ENCODE measurements at places on chromosomes 3 and 15.
A peak's percentile ranks its signal among the peaks of the same experiment; 100 is the strongest.

- peak; percentile 10 for DNase-seq
Measured at GRCh38 chr15:73127302-73127936, 75.2 kb downstream of the NEO1 start.

DNA sequence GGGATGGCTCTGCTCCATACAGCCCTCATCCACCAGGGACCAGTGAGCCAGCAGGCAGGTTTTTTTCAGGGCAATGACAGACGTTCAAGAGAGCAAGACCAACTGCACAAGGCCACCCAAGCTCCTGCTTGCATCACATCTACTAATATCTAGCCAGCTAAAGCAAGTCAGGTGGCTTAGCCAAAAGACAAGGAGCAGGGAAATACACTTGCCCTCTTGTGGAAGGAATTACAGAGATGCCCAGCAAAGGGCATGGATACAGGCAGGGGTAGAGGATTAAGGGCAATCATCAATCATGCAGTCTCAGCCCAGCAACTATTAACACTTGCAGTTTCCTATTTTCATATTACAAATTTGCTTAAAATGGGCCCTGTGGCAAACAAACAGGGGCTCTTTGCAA, 81.5 kb upstream of the NTRK3 start:
- no peak for DNase-seq

- no peak for DNase-seq
Measured at GRCh38 chr3:65848024-65848423, 190.7 kb downstream of the MAGI1 start.

- DNase-seq: no peak
Measured at GRCh38 chr3:153210660-153211059, 48.6 kb downstream of the RAP2B start.

- DNase-seq: no peak
Measured at GRCh38 chr3:67415511-67415910, 238.9 kb downstream of the SUCLG2 start.

DNA sequence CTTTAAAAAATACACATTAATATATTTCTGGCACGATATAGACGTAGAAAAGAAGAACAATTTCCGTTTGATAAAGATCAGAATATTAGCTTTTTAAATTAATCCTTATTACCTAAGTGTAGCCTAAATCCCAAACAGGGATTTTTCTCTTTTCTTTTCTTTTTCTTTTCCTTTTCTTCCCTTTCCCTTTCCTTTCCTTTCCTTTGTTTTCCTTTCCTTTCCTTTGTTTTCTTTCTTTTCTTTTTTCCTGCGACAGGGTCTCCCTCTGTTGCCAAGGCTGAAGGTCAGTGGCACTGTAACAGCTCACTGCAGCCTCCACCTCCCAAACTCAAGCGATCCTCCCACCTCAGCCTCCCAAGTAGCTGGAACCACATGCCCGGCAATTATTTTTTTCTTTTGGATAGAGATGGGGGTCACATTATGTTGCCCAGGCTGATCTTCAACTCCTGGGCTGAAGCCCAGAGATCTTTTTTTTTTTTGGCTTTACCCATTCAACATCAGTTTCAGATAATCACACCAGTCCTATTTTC, 1.8 kb upstream of the USF3 start:
- DNase-seq: no peak

DNA sequence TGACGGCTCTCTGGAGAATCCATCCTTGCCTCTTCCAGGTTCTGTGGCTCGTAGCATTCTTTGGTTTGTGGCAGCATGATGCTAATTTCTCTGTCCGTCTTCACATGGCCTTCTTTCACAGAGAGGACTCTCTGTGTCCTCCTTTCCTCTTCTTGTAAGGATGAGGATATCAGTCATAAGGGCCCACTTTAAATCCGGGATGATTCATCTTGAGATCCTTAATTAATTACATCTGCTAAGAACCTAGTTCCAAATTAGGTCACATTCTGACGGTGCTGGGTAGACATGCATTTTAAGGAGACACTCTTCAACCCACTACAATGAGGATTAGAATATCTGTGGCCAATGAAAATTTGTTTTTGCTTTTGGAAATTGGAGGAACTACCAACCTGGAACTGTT, 15.7 kb upstream of the GXYLT2 start:
- DNase-seq: no peak

- DNase-seq: no peak
Measured at GRCh38 chr3:126287171-126287535, 70.1 kb downstream of the KLF15 start.

DNA sequence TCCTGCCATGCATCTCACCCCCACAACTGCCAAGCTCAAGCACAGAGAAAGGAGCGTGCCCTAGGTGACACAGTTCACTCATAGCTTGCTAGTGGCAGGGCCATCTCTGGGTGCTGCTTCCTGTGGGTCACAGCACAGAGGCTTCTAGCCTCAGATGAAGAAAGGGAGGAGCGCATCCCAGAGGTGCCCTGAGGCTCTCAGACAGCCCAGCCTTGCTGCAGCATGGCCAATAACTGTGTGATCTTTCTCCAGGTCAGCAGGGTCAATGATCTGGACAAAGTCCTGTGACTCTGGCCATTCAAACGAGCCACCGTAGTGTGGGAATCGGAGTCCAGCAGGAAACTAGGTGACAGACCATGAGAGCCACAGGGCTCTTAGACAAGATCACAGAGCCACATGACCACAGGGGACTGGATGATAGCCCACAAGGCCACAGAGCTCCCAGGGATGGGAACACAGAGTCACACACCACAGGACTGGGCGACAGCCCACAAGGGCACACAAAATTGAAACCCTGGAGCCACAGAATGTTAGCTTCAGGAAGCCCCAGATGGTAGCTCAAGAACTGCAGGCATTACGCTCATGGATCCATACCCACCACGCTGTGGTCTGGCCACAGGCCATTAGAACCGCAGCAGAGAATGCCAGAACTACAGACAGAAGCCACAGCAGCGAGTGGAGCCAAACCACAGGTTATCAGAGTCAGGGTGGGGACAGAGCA, 25.9 kb upstream of the GRIP2 start:
- no peak for DNase-seq

DNA sequence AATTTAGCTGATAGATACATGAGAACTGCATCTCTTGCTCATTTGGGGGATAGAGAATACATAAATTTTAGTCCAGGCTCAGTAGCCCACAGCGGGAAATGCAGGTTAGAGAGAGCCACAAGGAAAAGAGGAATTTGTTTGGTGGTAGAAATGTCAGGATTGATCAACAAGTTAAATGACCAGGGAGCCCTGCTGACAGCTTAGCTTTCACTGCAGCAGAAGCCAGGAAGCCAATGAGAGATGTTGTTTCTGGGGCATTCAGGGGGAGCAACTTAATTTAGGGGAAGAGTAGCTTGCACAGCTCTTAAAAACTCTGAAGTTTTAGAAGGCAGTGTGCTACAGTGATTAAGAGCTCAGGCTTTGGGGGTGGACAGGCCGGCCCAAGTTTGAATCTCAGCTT, 22.7 kb downstream of the ARHGEF26 start:
- no peak for DNase-seq

DNA sequence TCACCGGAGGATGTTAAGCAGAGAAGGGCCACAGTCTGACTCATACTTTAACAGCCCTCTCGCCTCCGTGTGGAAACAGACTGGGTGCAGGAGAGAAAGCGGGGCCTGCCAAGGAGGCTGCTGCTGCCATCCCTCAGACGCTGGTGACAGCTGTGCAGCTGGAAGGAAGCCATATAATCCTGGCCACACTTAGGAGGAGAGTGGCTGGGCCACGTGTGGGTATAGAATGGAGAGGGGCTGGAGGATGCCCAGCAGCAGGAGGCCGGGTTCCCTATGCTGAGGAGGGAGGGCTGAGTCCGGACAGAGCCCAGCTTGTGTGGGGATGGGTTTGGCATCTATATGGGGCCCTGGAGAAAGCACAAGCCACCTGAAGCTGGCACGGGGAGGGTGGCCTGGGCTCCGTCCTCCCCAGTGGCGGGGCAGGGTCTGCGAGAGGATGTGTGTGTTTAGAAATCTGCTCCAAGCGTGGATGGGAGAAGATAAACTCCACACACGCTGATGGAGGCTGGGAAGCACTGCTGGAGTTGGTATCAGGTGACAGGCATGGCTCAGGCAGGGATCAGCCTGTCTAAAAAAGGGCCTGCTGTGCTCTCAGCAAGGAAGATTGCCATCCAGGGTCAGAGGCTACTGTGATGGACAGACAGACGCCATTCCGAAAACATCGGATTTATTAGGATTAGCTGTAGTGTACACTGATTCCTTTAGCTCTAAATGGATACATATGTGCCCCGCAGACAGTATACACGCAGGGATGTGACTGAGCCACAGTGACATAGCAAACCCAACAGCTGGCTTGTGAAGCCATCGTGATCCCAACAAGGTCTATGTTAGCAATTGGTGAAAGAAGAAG, 15.9 kb downstream of the ABTB1 start:
- no peak for DNase-seq

GRCh38 chr15:25859838-25860645, 3.1 kb downstream of the ATP10A start:
- DNase-seq: no peak

DNA sequence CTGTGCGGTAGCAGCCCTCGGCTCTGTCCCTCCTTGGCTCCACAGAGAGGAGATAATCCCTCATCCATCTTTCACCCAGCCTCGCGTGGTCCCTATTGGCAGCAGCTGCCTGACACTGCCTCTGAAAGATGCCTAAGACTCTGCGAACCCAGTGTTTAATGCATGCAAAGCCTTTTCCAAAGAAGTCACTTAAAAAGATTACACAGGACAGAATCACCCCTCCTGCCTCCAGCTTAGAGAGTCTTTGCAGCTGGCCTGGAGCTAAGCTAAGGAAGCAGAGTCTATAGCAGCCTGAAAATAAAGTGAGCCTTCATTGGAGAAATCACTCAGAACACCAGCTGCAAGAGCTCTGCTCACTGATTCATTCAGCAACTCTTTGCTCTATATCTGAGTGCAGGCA, 247.2 kb downstream of the SHQ1 start:
- DNase-seq: peak; percentile 41

DNA sequence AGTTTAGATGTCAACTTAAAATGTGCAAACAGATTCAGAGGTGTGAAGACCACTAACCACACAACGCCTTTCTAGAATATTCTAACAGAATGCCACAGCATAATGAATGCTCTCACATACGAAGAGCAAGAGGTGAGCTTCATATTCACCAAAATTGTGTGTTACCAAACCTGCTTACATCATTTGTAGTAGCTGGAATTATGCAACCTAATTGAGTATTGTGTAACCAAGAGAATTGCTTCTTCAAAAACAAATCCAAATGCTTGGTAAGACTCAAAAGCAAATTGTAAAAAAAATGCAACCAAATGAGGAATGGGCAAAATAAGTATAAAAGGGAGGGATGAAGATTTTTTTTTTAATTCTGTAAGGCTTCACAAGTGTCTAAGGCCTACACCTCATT, 160.7 kb downstream of the TAFA4 start:
- DNase-seq: no peak

GRCh38 chr3:174303907-174304560, 555.1 kb upstream of the NAALADL2 start:
- DNase-seq: no peak

GRCh38 chr3:95758707-95759106, 1055.7 kb upstream of the EPHA6 start:
- no peak for DNase-seq

DNA sequence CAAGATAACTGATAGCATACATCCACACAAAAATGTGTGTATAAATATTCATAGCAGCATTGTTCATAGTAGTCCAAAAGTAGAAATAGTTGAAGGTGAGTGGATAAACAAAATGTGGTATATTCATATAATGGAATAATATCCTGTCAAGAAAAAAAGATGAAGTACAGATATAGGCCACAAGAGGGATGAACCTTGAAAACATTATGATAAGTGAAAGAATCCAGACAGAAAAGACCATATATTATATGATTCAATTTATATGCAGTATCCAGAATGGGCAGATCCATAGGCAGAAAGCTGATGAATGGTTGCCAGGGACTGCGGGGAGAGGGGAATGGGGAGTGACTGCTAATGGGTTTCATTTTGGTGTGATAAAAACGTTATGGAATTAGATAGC, 54.3 kb upstream of the TNIK start:
- DNase-seq: no peak

DNA sequence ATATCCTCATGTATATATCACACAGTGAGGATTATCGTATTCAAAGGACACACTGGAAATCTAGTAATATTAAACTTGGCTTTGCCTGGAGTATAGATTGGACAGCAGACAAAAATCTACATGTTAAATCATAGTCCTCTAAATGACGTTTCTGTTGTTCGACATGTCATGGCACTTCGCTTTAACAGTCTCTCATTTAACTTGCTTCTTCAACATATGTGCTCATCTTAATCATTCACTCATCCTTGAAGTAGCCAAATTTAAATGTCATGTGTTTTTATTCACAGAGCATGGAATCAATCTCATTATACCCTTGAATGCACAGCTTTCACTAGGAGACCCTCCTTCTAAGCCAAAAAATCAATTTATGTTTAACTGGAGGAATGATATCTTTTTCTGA, 417.0 kb upstream of the CNTN6 start:
- DNase-seq: no peak
